Suppressor macrophage treated with lipopolysaccharide for 4 hours (primary cell): ENCODE measurements at places on chromosomes 1 and 21.

DNA sequence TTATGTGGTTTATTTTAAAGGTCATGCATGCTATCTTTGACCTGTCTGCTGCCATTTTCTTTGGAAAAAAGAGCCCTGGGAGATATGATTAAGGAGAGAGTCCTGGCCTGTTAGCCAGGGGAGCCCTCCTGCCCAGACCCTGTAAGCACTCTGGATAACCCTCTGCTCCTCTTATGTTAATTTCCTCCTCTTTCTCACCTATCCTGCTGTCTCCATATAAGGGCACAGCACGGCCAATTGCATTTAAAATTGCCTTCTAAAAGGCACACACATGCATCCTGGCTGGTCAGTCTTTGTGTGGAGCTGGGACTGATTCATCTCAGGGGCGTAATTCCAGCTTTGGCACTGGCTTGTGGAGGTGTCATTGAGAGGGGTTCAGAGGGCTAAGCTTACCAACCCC lies 158.9 kb downstream of the ST6GALNAC5 start:
- no peak for DNase-seq

DNA sequence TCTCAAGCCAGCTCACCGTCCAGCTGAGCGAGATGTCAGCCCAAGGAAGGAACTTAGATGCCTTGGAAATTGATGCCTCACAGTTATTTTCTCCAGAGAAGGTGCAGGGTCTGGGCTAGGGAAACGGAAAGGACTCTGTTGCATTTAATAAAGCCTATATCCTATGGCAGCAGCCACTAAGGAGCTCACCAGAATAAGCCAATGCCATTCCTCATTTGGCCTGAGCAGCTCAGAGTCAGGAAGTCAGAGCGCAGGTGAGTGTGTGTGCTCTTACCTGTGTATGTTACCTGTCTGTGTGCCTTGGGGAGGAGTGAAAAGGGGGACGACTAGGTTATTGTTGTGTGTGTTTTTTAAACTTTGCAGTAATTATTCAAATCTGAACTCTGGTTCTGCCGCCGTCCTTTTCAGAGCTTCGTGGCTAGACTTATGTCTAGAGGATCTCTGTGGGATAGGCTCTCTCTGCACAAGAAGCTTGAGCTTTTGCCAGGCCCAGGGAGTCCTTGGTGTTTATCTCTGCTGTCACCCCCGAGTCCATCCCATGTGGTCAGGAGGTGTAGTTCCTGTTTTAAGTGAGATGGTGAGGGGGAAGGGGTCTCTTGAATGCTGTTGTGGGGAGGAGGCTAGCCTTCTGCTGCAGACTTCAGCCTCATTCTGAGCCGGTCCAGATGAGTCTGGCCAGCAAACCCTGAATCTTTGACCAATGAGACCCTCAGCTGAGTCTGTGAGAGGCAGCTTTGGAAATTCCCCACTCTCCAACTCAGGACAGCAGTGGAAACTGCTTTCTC lies 2.4 kb downstream of the TMCC2 start:
- peak; percentile 49 for DNase-seq

- no peak for DNase-seq
Measured at GRCh38 chr21:44710756-44711326, 531 bp downstream of the TSPEAR start.

- DNase-seq = no peak
Measured at GRCh38 chr1:84020151-84020550, 21.2 kb upstream of the TTLL7 start.

- no peak for DNase-seq
Measured at GRCh38 chr1:29224356-29224837, 6.3 kb downstream of the MECR start.

GRCh38 chr1:11417162-11417561 lies 61.8 kb upstream of the DISP3 start:
- no peak for DNase-seq

- no peak for DNase-seq
Measured at GRCh38 chr1:23651069-23651808, 40.4 kb upstream of the RPL11 start.

DNA sequence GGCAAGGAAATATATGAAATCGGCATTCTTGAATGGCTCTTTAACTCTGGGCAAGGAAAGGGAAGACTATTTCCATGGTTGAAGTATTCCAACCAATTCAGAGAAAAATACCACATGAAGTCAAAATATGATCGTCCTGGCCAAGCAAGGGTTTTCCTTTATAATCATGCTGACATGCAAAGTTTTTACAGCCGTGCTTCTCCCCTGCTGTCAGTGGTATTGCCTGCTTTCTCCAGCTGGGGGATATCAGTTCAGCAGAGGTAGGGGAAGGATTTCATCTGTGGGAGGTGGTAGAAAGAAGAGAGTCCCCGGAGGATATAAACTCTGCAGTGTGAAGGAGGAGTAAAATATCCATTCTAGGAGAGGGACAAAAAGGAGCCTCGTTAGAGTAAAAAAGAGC lies 322.8 kb downstream of the PAPPA2 start:
- no peak for DNase-seq

GRCh38 chr1:107866870-107867269 lies 98.1 kb downstream of the VAV3 start:
- no peak for DNase-seq

GRCh38 chr1:71428029-71428428 lies 347.2 kb upstream of the ZRANB2 start:
- no peak for DNase-seq

- no peak for DNase-seq
Measured at GRCh38 chr1:35570589-35571137, 2.5 kb upstream of the TFAP2E start.

DNA sequence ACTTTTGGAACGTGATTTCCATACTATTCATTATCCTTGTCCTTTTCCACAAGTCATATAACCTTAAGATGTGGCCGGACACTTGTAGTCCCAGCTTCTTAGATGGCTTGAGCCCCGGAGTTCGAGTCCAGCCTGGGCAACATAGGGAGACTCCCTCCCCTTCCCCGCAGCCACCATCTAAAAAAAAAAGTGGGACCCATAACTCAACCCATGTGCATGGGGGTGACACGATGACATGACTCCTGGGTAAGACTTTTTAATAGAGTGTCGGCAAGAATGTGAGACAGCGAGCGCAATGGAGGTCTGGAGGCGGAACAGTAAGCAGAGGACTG lies 25.7 kb downstream of the MIA3 start:
- peak; percentile 49 for DNase-seq

- no peak for DNase-seq
Measured at GRCh38 chr21:29801122-29801521, 138.7 kb downstream of the GRIK1 start.

DNA sequence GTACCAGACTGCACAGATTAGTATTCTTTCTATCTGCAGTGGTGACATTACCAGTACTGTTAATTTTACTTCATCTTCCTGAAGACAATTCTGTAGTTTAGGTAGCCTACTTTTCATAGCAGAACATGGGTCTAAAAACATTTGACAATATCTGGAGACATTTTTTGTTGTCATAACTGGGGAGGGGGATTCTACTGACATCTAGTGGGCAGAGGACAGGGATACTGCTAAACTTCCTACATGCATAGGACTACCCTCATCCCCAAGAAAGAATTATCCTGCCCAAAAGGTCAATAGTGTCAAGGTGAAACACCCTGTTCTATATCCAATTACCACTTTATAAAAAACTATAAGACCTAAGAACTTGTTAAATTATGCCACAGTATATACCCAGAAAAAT lies 3.4 kb upstream of the ARHGAP29 start:
- peak; percentile 25 for DNase-seq

GRCh38 chr1:36151845-36152203 lies 2.5 kb upstream of the TRAPPC3 start:
- no peak for DNase-seq

DNA sequence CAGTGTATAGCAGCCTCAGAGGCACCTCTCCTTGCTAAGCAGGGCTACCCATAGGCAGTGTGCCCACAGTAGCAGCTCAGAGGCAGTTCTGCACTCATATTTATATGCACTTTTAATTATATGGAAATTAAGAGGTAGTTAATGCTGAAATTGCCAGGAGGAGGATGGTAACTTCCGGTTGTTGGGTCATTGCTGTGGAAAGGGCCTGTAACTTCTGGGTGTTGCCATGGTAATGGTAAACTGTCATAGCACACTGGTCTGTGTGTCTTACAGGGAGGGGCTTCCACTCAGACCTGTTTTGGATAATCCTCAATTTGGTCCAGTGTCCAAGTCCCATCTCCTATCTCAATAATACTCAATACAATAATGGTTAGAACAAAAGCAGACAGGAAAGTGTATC lies 7.6 kb downstream of the CFH start:
- no peak for DNase-seq

DNA sequence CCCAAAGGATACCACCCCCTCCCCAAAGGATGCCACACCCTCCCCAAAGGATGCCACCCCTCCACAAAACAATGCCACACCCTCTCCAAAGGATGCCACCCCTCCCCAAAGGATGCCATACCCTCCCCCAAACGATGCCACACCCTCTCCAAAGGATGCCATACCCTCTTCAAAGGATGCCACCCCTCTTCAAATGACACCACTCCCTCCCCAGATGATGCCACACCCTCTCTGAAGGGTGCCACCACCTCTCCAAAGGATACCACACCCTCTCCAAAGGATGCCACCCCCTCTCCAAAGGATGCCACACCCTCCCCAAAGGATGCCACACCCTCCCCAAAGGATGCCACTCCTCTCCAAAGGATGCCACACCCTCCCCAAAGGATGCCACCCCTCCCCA lies 21.6 kb upstream of the TRIM17 start:
- no peak for DNase-seq

DNA sequence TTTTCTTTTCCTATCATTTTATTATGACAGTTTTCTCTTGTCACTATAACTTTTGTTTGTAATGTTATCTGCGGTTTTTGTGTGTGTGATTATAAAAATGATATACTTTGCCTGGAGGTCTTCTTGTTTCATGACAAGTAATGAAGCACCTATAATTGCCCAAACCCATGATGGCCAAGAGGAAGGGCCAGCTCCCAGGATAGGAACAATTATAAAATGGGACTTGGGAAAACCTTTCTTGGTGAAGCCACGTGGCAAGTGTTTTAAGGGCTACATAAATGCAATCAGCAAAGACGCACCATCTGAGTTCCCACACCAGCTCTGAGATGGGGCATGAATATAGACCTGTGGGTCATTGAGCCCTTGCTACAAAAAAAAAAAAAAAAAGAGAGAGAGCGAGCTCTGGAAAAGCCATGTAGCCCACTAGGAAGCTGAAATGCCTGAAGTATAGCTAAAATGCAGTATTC lies 462.6 kb upstream of the RUNX1 start:
- peak; percentile 19 for DNase-seq

GRCh38 chr1:905071-905749 lies 18.5 kb upstream of the SAMD11 start:
- DNase-seq = peak; percentile 52

DNA sequence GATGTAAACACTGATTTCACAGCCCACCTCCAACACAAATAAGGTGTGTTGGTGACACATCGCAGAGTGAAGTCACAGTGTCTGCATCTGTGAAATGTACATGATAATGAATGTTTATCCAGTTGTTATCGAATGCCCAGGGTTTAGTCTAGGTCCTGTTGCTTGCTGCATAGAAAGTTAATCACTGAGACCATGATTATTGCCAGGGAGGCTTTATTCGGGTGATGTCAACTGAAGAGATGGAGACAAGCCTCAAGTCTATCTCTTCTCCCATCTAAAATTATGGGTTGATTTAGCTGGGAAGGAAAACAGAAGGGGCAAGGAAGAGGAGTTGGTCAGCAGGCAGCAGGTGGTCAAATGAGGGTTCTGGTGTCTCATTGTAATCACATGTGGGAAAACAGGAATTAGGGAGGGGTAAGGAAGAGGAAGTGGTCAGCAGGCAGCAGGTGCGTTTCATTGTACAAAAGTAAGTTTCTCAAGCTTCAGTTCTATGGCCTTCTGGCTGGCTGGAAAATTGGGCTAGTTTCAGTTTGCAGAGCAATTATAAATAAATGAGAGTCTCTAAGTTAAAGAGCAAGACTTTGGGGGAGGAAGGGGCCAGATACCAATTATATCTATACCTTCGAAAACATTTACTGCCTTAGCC lies 146.3 kb upstream of the DNAH14 start:
- no peak for DNase-seq

- peak; percentile 76 for DNase-seq
Measured at GRCh38 chr21:21200103-21200938, 202.1 kb downstream of the NCAM2 start.

DNA sequence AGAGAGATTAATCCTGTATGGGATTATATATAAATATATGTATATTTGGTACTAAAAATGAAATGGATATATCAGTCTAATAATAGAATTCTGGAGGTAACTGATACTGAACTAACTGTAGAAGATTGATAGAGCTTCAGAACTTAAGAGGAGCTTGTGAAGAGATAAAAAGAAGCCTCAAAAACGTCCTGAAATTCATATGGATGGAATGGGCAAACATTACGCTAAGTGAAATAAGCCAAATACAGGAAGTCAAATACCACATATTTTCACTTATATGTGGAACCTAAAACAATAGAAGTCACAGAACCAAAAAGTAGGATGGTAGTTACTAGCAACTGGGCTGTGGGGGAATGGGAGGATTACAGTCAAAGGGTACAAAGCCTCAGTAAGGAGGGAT lies 36.0 kb upstream of the ADGRL4 start:
- no peak for DNase-seq

DNA sequence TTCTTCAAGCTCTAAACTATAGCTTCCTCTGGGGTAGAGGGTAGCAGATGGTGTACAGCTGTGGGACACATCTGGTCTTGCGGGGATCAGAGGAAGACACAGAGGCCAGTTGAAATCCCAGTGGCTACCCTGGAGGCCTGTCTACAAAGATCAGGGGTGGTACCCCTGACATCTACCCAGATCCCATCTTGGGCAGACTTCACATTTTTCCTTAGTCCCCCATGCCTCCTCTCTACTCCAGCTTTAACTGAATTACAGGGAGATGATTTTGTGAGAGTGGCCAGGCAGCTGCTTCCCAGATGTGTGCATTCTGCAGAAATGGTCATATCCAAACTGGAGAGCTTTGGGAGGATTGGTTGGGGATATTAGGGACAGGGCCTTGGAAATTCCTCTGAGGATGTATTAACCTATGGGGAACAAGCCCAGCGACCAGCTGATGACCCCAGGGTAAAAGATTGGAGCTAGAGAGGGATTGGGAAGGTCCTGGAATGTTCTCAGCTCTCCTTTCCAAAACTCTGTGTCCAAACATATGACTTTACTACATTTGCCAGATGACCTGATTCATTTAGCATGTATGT lies 9.6 kb upstream of the CD34 start:
- no peak for DNase-seq

DNA sequence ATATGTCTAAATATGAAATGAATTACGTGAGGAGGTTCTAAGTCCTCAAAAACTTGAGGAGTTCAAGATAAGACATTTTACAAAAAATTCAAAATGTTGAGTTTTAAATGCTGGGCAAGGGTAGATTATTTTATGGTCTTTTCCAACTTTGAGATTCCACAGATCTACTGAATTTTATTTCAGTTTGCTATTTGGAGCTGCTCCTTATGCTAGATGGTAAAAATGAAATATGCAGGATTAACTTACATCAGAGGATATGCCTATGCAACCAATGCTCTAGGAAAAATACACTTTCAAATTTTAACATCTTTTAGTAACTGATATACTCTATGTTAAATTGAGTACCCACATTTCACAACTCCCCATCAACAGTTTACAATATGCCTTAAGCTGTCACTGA lies 83.1 kb downstream of the SCMH1 start:
- no peak for DNase-seq

- no peak for DNase-seq
Measured at GRCh38 chr1:160256396-160257046, 5.8 kb downstream of the DCAF8 start.

- no peak for DNase-seq
Measured at GRCh38 chr1:193940176-193940575, 753.8 kb upstream of the B3GALT2 start.

GRCh38 chr21:44566403-44566802 lies 7.1 kb upstream of the KRTAP10-4 start:
- DNase-seq = peak; percentile 50

GRCh38 chr1:169245706-169246105 lies 121.9 kb downstream of the NME7 start:
- no peak for DNase-seq
